Small intestine (tissue), 16 donors: ENCODE measurements at places on chromosomes 12 and 14. TPM values are rescaled to one million over a fixed set of nuclear protein-coding genes. Genes with fewer than 3 reads are reported as not detected.

The E2F7 gene
- polyA plus RNA-seq = not detected

The IGFBP6 gene
- 135 TPM for polyA plus RNA-seq

The ZNF10 gene
- 2.0 TPM for polyA plus RNA-seq

The CLEC1A gene
- 4.9 TPM for polyA plus RNA-seq

The RPL10L gene
- polyA plus RNA-seq = not detected

The C12orf42 gene
- polyA plus RNA-seq = not detected

The GLIPR1 gene
- polyA plus RNA-seq = 2.5 TPM

The BMP4 gene
- 4.3 TPM for polyA plus RNA-seq

The LAG3 gene
- 0.76 TPM for polyA plus RNA-seq

The AACS gene
- polyA plus RNA-seq = 21.1 TPM

The POU6F1 gene
- 4.5 TPM for polyA plus RNA-seq

The RNFT2 gene
- polyA plus RNA-seq = 0.45 TPM

The DYRK4 gene
- polyA plus RNA-seq = 63.3 TPM

GRCh38 chr12:10722502-10722904 lies 620 bp downstream of the YBX3 start:
- DNase-seq = peak; percentile 45

DNA sequence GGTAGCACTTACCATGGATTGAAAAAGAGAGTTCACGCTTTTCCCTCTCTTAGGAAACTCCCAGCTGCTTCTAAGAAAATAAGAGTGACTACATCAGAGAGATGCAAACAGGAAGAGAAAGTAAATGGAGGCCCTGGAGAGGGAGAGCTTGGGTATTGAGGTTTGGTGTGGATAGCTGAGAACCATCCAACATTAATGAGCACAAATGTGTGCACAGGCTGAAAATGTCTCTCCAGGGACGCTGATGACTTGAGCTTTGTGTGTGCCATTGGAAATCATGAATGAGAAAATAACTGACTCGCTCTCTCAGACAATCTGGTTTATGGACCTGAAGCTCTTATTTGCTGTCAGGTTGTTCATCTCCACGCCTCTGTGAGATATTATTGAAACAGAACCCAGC lies 318.8 kb downstream of the NRXN3 start:
- no peak for DNase-seq

DNA sequence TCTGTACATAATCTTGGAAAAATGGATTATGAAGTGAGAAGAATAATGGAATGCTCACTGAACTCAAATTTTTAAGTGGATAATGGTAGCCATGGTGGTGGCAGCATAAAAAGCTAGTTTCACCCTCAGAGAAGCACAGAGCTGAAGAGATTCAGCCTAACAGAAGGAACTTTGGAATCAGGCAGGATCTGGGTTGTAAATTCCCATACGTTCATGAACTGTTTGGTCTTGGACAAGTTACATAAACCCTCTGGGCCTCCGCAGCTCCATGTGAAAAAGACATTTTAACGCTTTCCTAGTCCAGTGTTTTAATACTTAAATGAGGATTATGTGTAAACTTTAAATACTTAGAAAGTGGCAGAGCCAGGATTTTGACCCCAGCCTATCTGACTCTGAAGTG lies 26.6 kb downstream of the JKAMP start:
- DNase-seq = peak; percentile 17

GRCh38 chr12:98137278-98137677 lies 378.1 kb upstream of the TMPO start:
- DNase-seq = no peak

DNA sequence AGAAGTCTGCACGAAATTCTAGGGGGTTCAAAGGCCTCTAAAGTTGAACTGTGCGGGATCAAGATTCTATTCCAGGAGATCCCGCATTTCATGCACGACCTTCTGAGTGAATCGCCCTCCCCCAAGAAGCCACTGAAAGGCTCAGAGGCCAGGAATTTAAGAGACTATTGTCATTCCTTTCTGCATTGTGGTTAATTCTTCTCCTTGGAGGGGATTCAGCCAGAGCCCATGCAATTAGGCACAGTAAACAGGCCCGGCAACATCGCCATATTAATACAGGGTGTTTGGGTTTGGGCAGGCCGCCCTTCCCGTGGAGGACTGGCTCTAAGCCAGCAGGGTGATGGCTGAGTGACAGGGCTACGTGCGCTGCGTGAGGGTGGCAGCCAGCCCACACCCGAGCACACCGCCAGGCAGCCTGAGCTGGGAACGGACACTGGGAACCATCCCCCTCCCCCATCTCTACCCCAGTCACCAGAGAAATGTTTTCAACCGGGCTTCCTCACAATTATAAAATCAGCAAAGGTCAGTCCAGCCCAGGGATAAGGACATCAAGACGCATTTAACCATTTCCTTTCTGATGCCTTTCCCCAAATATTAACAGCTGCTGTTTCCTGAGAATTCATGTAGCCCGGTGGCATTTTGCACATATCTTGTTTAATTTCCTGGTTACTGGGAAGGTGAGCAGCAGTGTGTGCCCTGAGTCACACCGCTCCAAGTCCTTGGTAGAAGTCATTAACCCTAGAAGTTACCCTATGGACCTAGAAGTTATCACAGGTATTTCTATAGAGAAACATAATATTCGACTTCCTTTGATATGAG lies 12.5 kb downstream of the EGLN3 start:
- peak; percentile 94 for DNase-seq

DNA sequence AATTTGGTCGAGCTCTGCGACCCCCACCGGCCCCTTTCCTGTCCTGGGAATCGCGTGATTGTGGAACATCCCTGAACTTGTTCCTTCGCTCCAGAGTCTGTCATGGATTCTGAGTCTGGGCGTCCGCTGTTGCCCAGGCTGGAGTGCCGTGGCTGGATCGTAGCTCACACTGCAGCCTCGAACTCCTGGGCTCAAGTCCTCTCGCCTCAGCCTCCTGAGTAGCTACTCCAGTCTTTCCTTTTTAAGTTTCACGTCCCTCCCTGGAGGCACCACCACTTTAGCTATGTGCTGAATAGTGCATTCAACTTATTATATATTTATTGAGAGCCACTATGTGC lies 698 bp downstream of the ACOT6 start:
- DNase-seq = no peak

DNA sequence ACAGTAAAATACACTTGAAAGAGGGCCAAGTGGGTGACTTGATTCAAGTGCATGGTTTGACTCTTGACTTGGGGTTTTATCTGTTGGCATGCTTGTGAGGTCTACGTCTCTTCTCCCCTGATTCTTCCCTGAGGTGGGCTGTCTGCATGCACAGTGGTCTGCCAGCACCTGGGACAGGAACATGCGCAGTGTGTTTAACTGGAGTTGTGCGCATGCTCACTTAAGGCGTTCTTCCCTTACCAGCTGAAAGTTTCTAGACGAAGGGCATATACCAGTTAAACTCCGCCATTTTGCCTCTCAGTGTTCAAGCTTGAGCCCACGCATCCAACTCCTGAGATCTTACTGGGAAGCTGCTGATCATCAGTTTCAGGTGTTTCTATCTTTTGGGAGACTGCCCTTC lies 38.5 kb downstream of the GLRX5 start:
- no peak for DNase-seq

GRCh38 chr14:63992858-63993257 lies 140.1 kb downstream of the SYNE2 start:
- no peak for DNase-seq

GRCh38 chr14:96149131-96149530 lies 55.5 kb upstream of the BDKRB2 start:
- no peak for DNase-seq

- peak; percentile 78 for DNase-seq
Observed at GRCh38 chr14:22976620-22977433, 5.5 kb downstream of the AJUBA start.

DNA sequence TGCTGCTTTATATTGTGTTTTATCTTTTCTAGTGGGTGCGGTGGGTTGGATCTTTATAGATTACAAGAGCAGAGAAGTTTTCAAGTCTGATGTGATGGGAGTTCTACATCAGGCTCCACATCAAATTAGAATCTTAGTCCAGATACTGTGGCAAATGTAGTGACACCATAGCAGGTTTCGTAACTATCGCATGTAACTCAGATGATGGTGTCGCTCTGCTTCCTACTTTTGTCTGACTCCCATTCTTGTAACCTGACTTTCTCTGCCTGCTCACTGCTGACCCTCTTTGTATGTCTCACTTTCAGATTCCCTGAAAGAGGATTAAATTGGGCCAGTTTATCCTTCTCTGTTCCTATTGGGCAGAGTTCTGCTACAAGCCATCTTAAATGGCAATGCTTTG lies 22.8 kb upstream of the FBXO34 start:
- no peak for DNase-seq

DNA sequence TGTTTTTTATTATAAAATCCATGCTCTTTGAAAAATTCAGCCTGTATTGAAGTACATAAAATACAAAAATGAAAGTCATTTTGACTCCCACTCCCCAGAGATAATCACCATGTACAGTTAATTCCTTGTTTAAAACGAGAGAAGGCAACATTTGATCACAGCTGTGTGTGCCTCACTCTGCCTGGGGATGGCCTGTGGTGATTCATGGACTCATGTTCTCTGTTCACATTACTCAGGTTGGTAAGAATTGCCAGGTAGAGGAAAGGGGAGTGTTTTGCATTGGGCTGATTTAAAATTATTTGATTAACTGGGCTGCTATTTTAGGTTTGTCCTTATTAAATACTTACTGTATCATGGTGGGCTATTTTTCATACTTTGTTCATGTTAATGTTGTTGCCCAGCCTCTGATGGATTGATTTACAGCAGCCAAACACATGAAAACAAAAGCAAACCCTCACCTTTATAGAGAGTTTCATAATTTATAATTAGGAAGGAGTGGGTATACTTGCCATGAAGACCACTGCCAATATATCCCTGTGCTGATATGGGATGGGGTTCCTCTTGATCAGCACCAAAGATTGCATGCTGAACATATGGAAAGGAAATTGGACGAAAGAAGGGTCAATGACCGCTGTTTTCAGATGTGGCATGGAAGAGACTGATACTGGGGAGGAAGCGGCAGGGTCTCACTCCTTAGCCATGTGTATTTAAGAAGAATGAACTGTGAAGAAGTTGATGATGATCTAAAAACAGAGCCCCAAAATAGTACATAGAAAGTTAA lies 3.0 kb downstream of the ZBTB1 start:
- DNase-seq = no peak

DNA sequence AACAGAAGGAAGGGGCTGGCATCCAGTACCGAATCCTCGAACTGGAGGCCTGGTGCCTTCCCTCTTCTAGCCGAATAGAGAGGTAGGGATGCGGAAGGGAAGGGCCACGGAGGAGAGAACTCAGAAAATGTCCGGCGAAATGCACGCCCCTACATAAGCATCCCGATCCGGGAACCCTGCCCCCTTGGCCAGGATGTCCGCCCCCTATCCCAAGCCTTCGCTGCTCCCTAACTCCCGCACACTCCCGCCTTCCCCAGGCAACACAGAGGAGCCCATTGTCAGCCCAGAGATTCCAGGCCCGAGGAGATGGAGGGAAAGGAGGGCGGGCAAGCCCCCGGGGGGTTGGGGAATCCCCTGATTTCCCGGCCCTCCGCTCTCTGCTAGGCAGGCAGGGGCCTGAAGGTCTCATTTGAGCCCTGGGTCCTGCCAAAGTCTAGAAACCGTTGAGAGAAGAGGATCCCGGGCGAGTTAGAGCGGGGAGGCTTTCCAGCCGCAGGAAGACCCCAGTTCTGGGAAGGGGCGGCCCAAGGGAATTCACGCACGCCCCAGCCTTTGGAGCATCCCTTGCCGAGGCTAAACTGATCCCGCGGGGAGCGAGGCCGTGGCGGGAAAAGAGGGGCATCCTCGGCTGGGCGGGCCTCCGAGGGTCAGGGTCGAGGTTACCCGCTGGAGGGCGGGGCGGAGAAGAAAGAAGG lies 569 bp upstream of the ARHGEF40 start:
- DNase-seq = peak; percentile 60

DNA sequence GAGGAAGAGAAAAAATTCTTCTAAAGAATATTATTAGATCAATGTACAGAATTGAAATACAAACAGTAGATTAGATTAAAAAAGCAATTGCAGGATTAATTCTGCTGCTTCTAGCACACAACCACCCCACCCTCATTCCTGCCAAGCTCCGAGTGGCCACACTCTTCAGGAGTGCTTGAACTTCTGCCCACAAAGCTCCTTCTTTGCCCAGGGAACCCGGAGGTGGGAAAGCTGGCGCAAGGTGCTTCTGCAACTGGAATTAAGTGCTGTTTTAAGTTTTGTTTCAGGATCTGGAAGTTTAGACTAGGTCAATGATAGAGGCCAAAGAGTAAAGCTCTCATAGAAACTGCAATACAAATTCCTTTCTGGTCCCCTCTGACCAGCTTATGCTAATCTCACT lies 94.1 kb upstream of the BMP4 start:
- DNase-seq = no peak

DNA sequence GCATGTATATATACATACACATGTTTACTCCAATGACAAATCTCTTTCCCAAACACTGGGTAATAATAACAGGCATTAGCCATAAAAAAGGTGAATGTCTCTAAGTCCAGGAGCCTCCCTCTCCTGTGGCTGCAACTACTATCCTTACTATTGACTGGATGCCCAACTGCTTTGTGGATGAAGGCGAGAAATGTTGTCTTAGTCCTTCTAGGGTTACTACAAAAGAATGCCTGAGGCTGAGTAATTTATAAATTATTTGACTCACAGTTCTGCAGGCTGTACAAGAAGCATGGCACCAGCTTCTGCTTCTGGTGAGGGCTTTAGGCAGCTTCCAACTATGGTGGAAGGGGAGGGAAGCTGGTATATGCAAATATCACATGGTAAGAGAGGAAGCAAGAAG lies 366.0 kb upstream of the DDHD1 start:
- no peak for DNase-seq

DNA sequence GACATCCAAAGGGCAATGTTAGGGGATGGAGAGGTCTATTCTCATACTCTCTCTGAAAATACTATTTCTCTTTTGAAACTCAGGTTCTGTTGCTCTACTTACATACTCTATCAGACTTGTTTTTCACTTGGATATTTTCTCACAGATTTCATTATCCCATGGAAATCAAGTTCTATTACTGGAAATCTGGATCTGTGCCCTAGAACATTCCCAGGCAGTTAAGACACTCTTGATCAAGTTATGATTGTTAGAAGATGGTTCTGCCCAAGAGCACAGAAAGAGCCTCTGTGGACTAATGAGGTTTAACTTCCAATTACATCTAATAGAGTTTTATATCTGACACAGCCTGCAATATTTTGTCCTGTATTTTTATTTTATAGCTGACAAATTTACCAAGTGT lies 591.0 kb upstream of the ATP2B1 start:
- no peak for DNase-seq

GRCh38 chr14:91375720-91376452 lies 41.7 kb downstream of the CCDC88C start:
- no peak for DNase-seq

- no peak for DNase-seq
Observed at GRCh38 chr12:54144738-54145137, 44.0 kb downstream of the SMUG1 start.
